Calu3 (cell line): ENCODE measurements at places on chromosomes 5 and 9.

- DNase-seq: no peak
Measured at GRCh38 chr5:152701305-152701949, 296.3 kb upstream of the NMUR2 start.

DNA sequence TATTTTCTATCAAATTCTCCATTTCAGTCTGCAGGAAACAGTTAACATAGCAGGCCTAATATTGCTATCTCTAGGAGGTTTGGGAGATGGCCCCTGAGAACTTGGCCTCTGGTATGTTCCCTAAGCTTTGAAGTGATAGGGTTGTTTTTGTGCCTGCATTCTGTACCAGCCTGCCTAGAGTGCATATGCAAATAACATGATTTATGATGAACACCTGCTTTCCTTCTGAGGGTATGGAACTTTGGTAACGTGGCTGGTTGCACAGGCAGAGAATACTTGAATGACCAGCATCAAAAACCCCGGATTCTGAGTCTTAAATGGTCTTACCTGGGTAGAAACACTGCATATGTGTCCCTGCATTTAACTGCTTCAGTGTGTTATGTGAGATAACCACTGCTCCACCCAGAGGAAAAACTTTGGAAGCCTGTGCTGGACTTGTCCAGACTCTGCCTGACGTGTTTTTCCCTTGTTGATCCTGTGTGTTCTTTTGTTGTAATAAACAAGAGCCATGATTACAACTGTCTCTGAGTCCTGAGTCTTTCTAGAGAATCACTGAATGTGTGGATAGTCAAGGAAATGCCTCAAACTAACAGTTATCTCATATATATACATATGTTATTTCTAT, 111.3 kb upstream of the ABCA1 start:
- no peak for DNase-seq

DNA sequence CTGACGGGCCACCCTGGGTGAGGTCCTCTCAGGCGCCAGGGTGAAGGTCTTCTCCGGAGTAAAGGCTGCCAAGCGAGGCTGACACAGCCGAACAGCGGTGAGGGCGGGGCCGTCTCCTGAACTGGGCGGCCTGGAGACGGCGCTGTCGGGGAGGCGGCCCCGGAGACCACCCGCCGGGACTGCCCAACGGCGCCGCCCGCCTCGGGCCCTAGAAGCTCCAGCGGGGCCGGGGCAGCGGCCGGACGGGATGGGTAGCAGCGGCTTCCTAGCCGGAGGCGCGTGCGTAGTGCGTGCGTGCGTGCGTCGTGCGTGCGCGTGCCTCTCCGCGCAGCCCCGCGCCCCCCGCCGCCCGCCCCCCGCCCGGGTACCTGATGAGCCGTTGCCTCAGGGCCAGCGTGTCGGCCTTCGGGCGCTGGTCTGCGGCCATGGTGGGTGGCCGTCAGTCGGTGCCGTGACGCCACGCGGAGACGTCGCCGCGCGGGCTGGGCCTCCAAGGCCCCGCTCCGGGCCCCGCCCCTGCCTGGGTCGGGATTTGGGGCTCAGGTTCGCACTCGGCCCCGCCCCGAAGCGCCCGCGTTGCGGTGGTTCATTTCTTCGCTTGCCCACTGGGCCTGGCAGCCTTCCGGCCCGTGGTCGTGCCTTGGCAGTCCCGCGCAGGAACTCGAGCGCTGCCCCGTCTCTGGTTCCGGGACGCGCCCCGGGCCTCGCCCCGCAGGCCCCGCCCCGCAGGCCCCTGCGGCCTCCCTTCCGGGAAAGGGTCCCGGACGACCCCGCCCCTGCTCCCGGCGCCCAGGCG, at the start of gene PHYKPL:
TSS of gene PHYKPL (minus strand) at position 679 of the 796 bp plus-strand sequence. CDS start at position 427, 252 bp downstream.
- DNase-seq: peak; percentile 79

- no peak for DNase-seq
Measured at GRCh38 chr5:150394912-150395687, 17.6 kb downstream of the CD74 start.

- DNase-seq: no peak
Measured at GRCh38 chr5:56253126-56253525, 20.0 kb upstream of the ANKRD55 start.

DNA sequence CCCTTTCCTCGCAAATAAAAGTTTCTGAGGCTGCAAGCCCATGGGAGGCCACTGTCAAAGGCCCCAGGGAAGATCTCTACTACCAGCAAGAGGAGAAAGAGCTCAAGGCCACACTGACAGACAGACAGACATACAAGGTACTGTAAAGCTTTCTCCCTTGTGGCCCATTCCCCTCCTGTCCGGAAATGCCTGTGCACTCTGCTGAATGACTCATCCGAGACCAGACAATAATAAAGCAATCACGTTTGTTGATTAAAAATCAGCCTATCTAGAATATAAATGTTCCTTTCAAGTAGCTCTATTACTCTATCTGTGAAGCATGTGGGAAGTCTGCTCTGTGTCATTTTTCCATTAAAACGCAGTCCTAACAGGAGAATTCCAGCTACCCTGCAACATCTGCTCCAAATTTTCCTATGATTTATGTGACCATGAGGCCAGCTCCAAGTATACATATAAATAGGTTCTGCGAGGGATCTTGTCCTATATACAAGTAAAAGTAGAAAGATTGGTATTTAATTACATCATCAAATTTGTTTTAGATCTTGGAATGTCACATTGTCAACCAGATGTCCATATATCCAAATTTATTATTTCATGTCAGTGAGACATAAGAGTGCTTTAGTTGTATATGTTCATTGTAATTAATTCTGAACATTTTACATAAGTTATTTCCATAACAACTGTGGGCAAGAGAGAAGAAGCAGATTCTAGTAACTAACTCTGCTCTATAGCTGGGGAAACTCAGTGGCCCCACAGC, 34.7 kb upstream of the TGFBI start:
- DNase-seq: no peak

DNA sequence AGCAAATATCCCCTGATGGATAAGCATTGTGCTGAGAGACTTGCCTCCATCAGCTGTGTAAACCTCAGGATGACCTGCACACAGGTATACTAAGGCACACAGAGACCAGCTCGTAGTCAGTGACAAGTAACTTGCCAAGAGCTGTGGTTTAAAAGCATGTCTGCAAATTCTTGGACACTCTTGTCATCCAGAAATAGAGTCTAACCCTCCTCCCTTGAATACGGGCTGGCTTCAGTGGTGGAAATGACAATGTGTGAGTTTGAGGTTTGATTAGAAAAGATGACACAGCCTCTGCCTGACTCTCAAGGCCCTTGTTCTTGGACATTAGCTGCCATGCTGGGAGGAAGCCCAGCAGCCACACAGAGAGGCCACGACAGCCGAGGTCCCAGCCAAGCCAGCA, 114.4 kb downstream of the GADD45G start:
- DNase-seq: no peak

DNA sequence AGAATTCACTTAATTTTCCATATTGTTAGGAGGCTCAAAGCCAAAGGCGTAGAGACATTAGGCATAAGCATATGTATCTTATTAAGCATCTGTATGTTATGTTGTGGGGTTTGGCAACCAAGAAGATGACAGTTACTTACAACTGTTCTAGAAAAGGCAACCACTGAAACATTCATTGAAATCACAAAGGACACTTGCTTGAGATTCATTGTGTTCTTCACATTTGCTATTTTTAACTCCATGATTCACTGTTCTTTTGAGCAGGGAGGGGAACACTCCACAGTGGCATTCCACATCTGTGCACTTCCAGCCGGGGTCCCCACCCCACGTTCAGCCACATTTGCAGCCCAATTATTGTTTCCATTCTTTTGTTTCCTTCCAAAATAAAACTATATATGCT, 107.1 kb downstream of the PALM2AKAP2 start:
- no peak for DNase-seq

DNA sequence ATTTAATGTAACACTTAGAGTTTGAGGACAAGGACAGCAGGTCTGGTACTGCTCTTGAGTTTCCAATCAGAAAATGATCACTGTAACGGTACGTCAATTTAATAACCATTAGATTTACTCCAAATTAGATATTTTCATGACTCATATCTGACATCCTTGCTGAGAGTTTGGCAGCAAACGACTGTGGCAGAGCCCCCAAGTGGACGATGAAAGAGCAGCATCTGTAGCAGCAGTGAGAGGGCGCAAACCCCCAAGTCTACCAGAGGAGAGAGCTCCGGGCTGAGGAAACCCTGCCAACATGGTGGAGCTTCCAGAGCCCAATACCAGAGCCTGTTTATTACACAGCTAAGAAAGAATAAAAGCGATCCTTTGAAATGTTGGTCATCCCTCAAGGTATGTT, 73.2 kb upstream of the EPB41L4A start:
- peak; percentile 77 for DNase-seq

GRCh38 chr5:173495225-173495904, 121.1 kb downstream of the BOD1 start:
- DNase-seq: no peak

DNA sequence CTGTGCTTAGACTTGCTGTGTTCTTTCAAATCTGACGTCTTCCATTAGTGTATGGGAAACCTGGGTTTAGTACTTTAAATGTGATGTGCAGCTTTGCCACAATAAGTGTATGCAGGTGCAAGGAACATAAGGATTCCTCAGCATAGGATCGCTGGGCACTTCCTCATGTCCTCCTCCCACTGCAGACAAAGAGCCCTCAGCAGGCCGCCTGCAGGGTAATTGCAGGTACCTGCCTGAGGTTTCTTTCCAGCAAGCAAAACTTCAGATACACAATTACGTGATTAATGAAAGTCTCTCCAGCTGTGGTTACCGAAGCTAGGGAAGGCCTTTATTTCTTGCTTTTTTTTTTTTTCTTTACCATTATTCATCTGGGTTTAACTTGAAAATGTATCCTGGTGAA, 233.1 kb downstream of the RFK start:
- no peak for DNase-seq

GRCh38 chr9:97311798-97312500, 4.5 kb downstream of the CCDC180 start:
- no peak for DNase-seq

DNA sequence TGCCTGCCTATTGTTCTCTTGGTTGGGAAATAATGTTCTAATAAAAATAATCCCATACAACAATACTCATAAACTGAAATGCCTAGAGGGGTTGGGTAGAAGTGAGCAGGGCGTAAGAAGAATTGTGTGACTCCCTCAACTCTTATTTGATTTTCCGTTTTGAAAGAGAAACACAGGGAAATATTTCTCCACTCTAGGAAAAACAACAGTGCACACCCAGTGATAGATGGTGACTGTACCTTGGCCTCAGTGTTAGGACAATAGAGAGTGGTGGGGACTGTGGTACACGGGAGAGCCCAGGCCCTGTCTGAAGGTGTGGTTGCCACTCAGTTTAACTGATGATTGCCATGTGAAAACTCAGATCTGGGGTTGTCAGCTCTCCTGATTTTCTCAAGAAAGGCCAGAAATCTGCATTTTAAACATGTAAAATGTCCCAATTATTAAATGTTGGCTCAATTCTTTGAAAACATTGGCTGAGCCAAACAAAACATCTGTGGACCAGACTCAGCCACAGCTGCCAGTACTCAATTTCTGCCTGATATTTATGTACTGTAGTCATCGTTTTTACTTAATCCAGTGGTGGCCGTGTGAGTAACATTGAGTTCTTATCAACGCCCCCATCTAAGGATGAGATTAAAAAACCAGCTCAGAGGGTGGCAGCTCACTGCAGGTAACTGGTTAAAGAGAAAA, 103.8 kb upstream of the ZNF618 start:
- DNase-seq: no peak
